ENCODE measurements at places on chromosomes 5 and 9.

GRCh38 chr9:8515748-8516147 is 716.2 kb upstream of the DMAC1 start:
- DNase-seq: no peak

DNA sequence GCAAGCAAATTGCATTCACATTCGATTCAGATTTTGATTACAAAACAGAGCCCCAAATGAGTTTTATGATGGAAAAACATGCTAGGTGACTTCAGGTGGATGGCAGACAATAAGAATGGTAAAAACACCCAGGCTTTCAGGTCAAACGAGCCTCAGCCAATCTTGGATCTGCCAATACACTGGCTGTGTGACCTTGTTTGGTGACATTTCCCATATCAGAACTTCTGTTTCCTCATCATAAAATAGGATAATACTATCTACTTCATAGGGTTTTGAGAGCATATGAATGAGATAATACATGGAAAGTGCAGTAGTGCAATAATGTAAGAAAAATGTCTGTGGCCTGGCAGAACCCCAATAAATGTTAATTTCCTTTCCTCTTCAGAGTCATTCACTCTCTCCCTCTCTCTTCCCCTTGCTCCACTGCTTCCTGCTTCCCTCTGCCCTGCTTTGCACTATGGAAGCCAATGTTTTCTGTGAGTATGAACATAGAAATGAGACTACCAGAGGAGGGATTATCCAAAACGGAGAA is 54.7 kb downstream of the SH3RF2 start:
- DNase-seq: no peak

- DNase-seq: no peak
Measured at GRCh38 chr5:14090755-14091154, 52.4 kb upstream of the TRIO start.

GRCh38 chr5:33785571-33785970 is 106.2 kb downstream of the ADAMTS12 start:
- no peak for DNase-seq

- DNase-seq: no peak
Measured at GRCh38 chr5:129460672-129460935, 506 bp downstream of the ADAMTS19 start.
